ENCODE measurements at places on chromosomes 2 and 18.
A peak's percentile ranks its signal among the peaks of the same experiment; 100 is the strongest.

- no peak for DNase-seq
Observed at GRCh38 chr2:235024931-235025773, 73.3 kb downstream of the SH3BP4 start.

GRCh38 chr18:32867936-32868335, 95.1 kb upstream of the KLHL14 start:
- no peak for DNase-seq

- no peak for DNase-seq
Observed at GRCh38 chr2:149739171-149739882, 151.8 kb upstream of the MMADHC start.

DNA sequence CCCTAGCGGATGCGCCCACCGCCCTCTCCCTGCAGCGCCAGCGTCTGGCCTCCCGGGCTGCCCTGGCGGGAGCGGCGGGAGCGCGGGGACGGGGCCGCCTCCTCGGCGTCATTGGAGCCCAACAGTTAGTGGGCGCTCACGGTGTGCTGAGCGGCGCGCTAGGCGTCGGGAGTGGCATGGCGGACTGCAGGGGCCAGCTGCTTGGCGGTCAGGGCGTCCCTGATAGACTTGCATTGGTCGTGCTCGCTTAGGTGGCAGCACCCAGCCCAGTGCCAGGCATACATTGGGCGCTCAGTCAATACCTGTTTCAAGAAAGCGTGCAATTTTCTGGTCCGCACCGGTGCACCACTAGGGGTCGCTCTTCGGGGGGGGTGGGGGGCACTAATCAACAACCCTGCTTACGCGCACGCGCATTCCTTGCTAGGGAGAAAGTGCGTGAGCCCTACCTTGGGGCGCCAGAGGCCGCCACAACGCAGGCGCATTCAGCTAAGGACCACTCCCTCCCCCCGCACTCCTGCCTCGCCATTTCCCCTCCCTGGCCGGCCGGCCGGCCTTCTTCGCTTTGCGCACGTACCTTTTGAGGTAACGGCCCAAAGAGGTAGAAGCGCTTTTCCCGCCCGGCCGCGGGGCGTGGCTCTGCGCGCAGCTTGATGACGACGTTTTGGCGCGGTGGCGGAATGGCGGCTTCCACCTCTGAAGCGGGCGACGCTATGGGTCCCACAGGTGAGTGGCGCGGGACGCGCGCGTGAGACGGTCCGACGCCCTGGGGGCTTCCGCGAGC, 411 bp upstream of the MZT2A start:
- DNase-seq: peak; percentile 96

GRCh38 chr2:195619590-195619989, 37.4 kb upstream of the SLC39A10 start:
- no peak for DNase-seq

DNA sequence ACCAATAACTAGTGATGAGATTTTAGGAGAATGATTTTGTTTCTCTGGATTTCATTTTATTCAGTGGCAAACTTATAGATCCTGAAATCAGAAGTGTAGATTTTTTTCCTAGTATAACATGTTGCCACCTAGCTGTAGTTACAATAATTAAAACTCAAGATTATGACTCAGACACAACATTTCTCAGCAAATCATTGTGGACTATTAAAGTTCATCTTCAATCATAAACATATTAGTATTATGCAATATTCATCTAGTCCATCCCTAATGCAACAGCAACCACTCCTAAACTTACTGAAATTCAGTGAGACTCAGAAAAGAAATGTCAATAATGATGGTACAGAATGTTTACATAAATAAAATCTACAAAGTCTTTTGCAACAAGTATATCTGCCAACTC, 51.3 kb downstream of the USP34 start:
- no peak for DNase-seq

GRCh38 chr18:26307161-26307773, 81.0 kb downstream of the TAF4B start:
- DNase-seq: no peak

DNA sequence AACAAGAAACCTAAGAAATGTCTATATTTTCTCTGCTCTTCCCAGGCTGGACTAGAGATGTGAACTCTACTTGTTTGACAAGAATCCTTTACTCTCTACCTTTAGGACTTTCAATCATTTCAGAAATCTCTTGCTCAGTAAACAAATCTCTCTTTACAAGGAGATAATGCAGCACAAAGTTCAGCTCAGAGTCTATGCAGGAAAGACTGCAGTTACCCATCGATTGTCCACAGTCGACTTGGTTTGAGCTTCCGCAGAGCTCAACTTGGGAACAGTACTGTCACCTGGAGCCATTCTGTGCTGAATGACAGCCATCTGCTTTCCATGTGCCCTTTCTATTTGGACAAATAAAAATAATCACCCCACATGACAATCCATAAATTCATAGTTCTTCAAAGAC, 259.7 kb upstream of the STON1 start:
- no peak for DNase-seq

DNA sequence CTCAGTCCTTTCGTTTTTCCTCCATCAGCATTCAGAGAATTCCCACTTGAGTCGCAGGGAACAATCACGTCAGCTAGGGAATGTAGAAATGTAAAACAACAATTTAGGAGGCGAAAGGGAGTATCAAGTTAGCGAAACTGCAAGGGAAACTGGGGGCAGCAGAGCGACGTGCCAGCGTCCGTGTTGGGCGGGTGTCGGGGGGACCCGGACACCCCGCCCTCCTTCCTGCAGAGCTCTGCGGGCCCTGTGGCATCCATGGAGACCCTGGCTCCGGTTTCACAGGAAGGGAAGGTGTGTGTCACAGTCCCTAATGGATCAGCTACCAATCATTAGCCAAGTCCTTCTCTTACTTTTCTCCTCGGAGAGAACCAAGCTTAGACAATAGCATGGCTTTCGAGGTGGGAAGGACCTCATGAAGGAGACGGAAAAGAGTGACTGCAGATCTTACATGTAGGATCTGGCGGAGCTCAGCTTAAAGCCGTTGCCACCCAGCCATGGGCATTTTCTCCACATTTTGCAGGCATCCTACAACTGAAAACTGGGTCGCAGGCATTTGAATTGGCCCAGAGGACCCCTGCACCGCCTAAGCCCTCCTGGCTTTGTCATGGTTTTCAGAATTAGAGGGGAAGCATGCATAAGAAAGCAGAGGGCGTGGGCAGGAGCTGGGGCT, 33.7 kb downstream of the SOX11 start:
- no peak for DNase-seq

DNA sequence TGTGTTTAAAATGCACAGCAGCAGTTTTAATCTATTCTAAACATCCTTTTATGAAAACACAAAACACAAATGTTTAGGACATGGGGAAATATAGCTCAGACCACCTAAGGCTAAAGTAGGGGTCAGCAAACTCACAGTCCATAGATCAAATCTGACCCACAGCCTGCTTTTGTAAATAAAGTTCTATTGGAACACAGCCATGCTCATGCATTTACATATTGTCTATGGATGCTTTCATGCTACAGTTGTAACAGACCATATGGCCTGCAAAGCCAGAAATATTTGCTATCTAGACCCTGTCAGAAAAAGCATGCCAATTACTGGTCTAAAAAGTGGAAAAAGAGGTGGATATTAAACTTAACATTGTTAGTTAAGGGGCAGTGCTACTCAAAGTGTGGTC, 1105.4 kb upstream of the KLHL29 start:
- DNase-seq: no peak

- peak; percentile 41 for DNase-seq
Observed at GRCh38 chr2:70089220-70089982, 2.1 kb downstream of the PCBP1 start.

- DNase-seq: no peak
Observed at GRCh38 chr2:204950695-204951346, 405.5 kb downstream of the PARD3B start.

DNA sequence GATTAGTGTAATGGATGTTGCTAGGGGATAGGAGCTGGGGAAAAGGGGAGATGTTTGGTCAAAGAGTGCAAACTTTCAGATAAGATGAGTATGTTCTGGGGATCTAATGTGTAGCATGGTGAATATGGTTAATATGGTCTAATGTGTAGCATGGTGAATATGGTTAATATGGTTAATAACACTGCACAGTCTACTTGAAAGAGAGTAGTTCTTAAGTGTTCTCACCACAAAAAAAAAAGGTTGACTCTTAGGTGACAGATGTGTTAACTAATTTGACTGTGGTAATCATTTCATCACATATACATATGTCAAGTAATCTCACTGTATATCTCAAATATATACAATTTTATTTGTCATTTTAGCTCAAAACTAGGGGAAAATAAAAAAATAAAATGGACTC, 121.3 kb upstream of the CD226 start:
- DNase-seq: no peak

DNA sequence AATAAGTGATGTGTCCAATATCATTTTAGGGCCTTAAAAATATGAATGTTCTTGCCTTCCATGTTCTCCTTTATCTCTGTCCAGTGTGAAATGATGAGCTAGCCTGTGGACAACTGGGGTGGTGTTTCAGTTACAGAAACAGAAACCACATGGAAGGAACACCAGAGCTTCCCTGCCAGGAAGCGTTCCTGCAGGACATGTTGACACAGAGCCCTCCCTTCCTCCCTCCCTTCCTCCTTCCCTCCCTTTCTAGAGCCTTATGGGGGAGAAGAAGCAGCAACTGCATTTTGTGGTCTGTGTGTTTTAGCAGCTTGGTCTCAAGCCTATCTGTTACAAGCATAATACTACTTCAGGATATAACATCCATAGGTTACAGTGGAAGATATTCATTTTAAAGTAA, 539.7 kb upstream of the NETO1 start:
- no peak for DNase-seq

- no peak for DNase-seq
Observed at GRCh38 chr2:80700961-80701360, 396.4 kb upstream of the LRRTM1 start.

- no peak for DNase-seq
Observed at GRCh38 chr2:173998386-173998785, 33.2 kb upstream of the SP3 start.

- DNase-seq: no peak
Observed at GRCh38 chr2:201185863-201186262, 2.9 kb downstream of the CASP10 start.

DNA sequence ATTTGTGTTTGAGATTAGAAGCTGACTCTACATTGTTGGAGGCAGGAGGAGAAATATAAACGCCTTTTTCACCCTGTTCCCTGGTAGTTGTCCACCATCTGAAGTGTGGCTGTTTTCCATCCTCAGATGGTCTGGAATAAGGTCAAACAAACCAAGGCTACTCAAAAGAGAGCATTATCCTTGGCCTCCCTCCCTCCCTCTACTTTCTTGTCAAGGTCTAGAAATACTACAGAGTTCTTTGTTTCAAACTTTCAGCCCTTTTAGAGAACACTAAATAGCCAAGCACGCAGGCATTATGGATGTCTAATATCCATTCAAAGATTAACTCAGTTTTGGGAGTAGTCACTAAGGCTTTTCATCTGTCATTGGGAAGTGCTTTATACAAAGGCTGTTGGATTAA, 215.8 kb upstream of the ITGA4 start:
- DNase-seq: no peak

- no peak for DNase-seq
Observed at GRCh38 chr18:69956665-69957620, 9.3 kb upstream of the CD226 start.

DNA sequence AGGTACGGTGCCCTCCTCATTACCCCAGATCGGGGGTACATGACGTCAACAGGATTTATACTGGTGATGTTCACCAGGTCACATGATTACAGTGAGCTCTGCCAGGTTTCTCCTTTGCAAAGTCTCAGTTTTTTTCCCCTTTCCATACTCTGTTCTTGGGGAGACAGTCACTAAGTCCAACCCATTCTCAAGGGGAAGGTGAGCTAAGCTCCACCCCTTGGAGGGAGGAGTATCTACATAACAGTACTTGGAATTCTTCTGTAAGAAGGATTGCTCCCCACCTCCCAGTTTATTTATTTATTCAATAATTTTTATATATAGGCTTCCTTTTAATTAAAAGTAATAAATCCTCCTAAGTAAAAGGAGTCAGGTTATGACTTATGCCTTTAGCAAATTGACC, 34.1 kb upstream of the SOS1 start:
- no peak for DNase-seq

DNA sequence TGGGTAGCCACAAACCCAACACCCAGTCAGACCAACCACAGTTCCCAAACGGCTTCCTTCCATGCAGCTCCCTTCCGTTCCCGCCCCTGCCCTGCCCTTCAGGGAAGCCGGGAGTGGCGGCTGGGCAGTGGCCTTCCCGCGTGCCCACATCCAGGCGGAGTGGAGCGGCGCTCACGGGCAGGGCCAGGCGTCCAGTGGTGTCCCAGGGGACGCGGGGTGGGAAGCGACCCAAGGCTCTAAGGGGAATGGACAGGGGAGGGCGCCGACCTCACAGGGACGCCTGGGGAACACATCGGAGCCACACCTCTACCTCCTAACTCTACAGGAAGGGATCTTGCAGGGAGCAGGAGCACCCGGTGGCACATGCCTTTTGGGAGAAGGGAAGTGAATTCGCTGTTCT, 225.9 kb upstream of the MGAT5 start:
- no peak for DNase-seq

- no peak for DNase-seq
Observed at GRCh38 chr2:217016796-217017419, 157.0 kb upstream of the TNP1 start.

GRCh38 chr2:101300164-101300563, 8.3 kb downstream of the RNF149 start:
- no peak for DNase-seq

- no peak for DNase-seq
Observed at GRCh38 chr2:132692816-132693215, 22.8 kb upstream of the LYPD1 start.

DNA sequence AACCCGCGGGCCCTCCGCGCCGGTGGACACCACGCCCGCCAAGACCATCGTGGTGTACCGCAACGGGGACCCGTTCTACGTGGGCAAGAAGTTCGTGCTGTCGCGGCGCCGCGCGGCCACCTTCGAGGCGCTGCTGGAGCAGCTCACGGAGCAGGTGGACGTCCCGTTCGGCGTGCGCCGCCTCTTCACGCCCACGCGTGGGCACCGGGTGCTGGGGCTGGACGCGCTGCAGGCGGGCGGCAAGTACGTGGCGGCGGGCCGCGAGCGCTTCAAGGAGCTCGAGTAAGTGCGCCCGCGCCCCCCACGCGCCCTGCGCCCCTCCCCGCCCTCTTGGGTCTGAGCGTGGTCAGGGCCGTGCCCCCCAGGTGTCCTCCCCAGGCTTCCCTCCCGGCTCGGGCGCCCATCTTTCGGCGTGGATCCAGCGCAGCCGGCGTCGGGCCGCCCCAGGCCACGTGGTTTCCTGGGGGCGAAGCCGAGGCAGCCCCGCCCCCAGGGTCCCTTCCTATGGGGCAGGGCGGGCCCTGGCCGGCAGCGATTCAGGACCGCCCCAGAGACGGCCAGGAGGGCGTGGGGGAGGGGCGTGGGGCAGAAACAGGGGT, 481 bp downstream of the DCDC2C start:
- DNase-seq: no peak

- no peak for DNase-seq
Observed at GRCh38 chr18:79242246-79242645, 153.5 kb upstream of the NFATC1 start.

DNA sequence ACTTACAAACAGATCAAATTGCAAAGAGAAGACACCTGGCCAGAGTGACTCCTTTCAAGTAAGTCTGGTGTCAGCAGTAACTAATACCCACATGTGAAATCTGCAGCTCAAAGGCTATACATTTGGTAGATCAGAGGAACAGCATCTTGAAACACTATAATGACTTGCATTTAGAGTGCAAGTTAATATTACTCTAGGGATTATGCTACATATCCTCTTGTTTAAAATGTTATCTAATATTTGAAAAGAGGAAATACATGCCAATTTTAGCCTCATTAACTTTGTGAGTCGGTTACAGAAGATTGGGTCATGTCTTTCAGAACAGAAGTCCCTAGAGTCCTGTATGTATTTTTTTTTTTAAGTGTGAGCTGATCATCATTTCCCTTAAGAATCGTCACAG, 15.2 kb downstream of the LANCL1 start:
- no peak for DNase-seq
